Stromal cell of bone marrow (primary cell): ENCODE measurements at places on chromosomes 3 and 15.
A peak's percentile ranks its signal among the peaks of the same experiment; 100 is the strongest.

DNA sequence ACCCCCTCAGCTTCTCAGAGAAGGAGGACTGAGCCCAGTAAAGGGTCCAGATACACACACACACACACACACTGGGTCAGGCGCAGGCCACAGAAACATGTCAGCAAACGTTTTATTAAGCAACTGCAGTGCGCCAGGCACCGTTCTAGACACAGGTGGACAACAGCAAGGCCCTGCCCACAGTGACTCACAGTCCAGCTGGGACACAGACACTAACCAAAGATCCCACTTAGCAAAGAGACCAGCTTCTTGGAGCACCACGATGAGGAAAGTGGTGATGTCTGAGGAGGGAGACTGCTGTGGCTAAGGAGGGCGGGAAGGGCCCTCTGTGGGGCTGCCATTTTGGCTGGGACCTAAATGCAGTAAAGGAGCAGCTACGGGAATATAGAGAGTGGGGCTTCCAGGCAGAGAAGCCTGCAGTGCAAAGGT, 2.8 kb upstream of the VILL start:
- DNase-seq, result no peak

DNA sequence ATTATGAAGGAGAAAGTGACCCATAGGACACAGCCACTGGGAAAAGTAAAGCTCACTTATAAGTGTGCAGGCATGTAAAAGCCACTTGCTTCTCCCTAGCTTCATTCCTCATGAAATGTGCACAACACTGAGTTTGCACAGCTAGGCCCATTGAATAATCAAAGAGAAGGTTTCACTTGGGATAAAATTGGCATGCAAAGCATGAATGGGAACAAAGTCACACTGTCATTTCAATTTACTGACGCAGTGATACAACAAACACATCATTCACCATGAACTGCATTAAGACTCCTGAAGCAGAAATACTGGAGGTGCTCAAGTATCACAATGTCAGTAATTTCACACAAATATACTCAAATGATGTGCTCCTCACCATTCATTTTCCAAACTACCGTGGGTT, 61.1 kb downstream of the KCNMB2 start:
- DNase-seq, result no peak

GRCh38 chr3:73622091-73622805, 2.5 kb downstream of the PDZRN3 start:
- DNase-seq, result no peak

DNA sequence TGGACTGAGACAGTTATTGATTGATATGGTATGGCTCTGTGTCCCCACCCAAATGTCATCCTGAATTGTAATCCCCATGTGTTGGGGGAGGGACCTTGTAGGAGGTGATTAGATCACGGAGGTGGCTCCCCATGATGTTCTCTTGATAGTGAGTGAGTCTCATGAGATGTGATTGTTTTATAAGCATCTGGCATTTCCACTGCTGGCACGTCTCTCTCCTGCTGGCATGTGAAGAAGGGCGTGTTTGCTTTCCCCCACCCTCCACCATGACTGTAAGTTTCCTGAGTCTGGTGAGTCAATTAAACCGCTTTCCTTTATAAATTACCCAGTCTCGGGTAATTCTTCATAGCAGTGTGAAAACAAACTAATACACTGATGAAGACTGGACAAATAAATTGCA, 105.6 kb upstream of the MELTF start:
- DNase-seq, result no peak

GRCh38 chr3:179430277-179430870, 20.9 kb downstream of the GNB4 start:
- DNase-seq, result no peak

GRCh38 chr3:136543385-136543784, 208.8 kb downstream of the STAG1 start:
- no peak for DNase-seq

- no peak for DNase-seq
These were observed 36.9 kb downstream of the SENP8 start for GRCh38 chr15:72155003-72155621.

GRCh38 chr3:38614091-38614490, 35.4 kb downstream of the SCN5A start:
- DNase-seq, result no peak

DNA sequence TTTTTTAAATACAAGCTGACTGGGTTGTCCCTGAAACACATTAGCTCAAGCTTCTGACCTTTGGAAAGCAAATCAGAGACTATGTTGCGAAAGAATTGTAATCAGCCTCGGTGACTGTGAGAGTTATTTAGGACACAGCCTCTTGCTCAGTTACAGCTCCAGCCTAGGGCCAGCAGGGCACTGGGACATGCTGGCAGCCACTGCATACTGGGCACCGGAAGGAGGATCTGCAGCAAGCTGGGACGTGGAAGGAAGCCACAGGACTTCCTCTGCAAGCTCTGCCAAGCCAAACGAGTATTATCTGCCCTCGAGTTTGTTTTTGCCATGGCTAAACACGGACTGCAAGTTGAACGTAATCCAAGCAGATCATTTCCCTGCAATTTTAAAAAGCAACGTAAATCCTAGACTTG, 24.4 kb upstream of the COPG1 start:
- peak; percentile 64 for DNase-seq

GRCh38 chr3:39318301-39318700, 11.2 kb upstream of the CCR8 start:
- no peak for DNase-seq
